CD4-positive, alpha-beta T cell treated with Interleukin-17A for 1 hour (primary cell): ENCODE measurements at places on chromosomes 2 and 18.

DNA sequence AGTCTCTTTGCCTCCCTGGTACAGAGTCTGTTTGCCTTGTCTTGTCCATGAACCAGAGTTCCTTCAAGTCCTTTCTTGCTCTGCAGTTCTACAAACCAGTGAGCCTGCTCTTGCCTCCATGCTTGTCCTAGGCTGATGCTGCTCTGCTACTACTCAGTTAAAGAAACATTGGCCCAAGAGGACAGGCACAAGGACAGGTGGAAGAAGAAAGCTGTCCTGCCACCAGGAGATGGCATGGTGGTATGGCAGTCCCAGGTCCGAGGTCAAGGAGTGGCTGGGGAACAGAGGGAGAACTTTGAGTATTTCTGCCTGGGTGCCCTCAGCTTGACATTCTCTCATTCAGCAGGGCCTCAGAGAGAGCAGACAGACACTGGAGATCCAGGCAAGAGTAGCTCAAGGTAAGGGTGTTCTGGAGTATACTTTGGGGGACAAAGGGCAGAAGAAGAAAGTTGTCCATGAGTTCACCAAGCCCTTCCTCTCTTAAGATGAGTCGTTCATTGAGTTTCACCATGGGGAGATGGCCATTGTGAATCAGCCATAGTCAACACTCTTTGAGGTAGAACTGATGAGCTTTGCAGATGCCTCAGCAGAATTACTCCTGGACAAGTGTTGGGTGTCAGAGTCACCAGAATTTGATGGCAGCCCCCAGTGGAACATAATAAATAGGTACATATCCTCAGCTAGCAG, 20.4 kb downstream of the TTC32 start:
- DNase-seq: no peak

- no peak for DNase-seq
These were observed 66.5 kb upstream of the RBM44 start for GRCh38 chr2:237732070-237732469.

GRCh38 chr18:25058521-25058920, 293.4 kb downstream of the ZNF521 start:
- DNase-seq: no peak

- DNase-seq: no peak
These were observed 394.8 kb downstream of the DCDC2C start for GRCh38 chr2:4098137-4098536.

DNA sequence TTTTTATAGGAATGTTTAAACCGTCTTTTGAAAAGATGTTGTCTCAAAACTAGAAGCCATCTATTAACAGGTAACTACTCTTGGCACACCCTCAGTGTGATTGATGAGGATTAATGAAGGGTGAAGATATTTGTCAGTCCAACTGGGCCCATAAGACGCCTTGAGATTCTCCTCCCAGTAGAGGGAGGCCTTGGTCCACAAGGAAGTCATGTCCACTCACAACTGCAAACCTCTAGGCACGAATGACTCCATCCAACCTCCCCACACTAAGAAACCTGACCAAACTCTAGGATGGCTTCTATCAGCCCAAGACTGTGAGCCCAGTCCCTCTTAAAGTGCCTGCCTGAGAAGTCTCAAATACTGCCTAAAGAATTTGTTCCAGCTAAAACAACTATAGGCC, 19.2 kb upstream of the GRP start:
- no peak for DNase-seq
